Vagina (tissue), 2 donors: ENCODE measurements at places on chromosomes 3 and 15. TPM values are rescaled to one million over a fixed set of nuclear protein-coding genes. Genes with fewer than 3 reads are reported as not detected.

Gene MYNN
- total RNA-seq = 16.7 TPM

Gene TTLL13
- total RNA-seq = not detected

Gene ANKRD63
- not detected for total RNA-seq

Gene NEIL1
- 69.2 TPM for total RNA-seq

Gene ARGFX
- not detected for total RNA-seq

Gene PAK6
- total RNA-seq = 19.9 TPM

Gene APBA2
- total RNA-seq = 19.6 TPM

Gene LYZL4
- not detected for total RNA-seq

Gene CCR2
- 1.2 TPM for total RNA-seq

Gene PLSCR5
- total RNA-seq = not detected

Gene PEAK1
- total RNA-seq = 27.7 TPM
